ENCODE measurements at places on chromosomes 6 and 20. TPM values are rescaled to one million over a fixed set of nuclear protein-coding genes. Genes with fewer than 3 reads are reported as not detected.

HDAC2 gene
- total RNA-seq = 82.7 TPM

SPATS1 gene
- not detected for total RNA-seq

EGFL8 gene
- 2.3 TPM for total RNA-seq

UST gene
- total RNA-seq = 0.44 TPM

KCNQ5 gene
- total RNA-seq = not detected

MCCD1 gene
- total RNA-seq = not detected
